Immature natural killer cell (primary cell): ENCODE measurements at places on chromosomes 3 and 15. TPM values are rescaled to one million over a fixed set of nuclear protein-coding genes. Genes with fewer than 3 reads are reported as not detected.

DNA sequence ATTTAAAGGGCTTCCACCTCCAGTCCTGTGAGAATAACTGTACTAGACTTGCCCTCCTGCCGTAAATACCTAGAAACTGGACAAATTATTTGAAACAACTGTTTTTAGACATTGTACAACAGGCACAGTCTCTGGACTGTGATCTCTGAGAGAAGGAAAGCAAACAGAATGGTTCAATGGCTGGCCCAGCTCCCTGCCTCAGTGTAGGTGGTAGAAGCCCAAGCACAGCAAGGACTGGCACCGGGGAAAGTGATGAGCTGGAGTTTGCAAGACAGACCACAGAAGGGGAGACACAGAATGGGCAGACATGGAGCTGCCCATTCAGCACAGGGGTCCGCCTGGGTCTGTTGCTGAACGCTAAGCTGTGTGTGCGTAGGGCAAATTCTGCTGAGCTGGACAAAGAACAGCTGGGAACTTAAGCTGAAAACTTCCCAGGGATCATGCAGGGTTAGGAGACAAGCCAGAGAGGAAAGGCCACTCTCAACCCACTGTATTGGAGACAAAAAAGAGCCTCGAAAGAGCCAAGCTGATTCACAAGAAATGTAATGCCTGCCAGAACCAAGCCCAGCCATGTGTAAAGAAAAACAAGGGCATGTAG lies 52.6 kb upstream of the SEC61A1 start:
- DNase-seq, result no peak

Gene NPAP1
- polyA plus RNA-seq, result not detected

GRCh38 chr3:66427951-66428474 lies 72.8 kb downstream of the LRIG1 start:
- no peak for DNase-seq

Gene STRIT1
- not detected for polyA plus RNA-seq

DNA sequence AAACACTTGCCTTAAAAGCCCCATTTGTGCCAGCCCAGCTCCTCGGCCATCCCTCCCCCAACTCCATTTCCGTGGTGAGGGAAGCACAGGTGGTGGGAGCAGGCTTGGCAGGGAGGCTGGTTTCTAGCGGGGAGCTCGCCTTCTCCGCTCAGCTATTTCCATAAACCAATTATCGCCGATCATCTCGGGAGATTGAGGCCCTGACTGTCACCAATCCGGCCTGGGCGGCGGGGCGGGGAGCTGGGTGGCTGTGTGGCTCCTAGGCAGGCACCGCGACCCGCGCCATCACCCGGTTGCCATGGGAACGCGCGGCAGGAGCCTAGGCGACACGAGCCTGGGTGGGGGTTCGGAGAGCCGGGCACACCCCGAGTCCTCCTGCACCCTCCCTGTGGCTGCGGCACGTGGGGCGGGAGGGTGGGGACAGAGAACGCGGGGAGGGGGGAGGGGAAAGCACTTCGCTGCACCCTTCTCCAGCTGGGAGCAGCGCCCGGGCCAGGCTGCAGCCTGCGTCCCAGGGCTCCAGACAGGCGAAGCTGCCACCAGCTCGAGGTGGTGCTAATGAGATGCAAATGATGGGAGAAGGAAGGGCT lies 9.3 kb downstream of the CCDC33 start:
- no peak for DNase-seq

Gene BFSP2
- polyA plus RNA-seq, result not detected

DNA sequence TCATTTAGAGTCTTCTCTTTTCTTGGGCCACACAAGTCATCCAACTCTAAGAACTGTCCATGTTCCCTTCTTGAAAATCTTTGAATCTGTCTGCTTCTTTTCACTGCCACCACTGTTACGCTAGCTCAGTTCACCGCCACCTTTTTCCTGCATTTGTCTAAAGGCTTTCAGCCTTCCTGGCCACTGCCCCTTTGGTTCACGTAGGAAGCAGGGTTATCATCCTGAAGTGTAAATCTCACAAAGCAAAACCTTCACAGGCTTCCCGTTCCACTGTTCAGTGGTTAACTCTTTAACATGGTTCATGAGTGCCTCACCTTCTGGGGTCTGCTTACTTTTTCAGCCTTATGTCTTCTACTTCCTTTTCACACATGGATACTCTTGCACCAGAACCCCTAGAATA lies 26.3 kb upstream of the CCDC39 start:
- no peak for DNase-seq

DNA sequence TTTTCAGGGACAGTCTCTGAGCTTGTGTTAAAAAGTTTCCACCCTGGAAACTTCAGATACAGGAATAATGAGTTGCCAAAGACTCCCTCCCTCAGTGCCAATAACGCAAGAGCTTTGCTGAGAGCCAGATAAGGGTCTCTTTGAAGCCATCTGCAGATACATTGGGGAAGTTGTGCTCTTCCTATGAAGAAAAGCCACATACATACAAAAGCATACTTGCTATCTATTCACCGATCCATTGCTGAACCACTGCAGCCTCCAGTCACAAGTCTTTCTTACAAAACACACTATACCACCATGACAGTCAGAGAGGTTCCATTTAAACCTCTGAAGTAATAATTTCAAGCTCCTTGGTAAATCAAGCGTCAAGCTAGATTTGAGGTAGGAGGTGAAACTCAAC lies 10.0 kb upstream of the RETNLB start:
- DNase-seq, result no peak

Gene FBXW12
- polyA plus RNA-seq, result not detected

- no peak for DNase-seq
These were observed 96.4 kb downstream of the NSUN3 start for GRCh38 chr3:94159062-94159828.

- DNase-seq, result no peak
These were observed 89.0 kb downstream of the BDH1 start for GRCh38 chr3:197466586-197467399.

Gene RPUSD2
- 18.9 TPM for polyA plus RNA-seq

DNA sequence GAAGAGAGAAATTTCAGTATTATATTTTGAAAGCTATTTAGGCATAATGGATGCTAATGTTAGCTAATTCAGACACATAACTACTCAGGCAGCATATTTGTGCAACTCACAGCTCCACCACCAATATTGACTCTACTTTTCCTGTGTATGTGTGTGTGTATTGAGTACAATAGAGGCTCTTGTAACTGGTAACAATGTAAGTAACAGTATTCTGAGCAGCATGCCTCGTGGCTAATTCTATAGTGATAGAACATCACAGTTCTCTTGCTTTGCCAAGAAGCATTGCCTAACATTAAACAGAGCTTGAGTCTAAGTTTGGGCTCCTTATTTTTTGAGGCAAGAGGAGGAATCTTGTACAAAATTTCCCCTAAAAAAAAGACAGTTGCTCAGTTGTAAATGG lies 98.6 kb upstream of the ARHGEF26 start:
- no peak for DNase-seq

GRCh38 chr15:88699861-88700260 lies 61.0 kb downstream of the ISG20 start:
- no peak for DNase-seq

DNA sequence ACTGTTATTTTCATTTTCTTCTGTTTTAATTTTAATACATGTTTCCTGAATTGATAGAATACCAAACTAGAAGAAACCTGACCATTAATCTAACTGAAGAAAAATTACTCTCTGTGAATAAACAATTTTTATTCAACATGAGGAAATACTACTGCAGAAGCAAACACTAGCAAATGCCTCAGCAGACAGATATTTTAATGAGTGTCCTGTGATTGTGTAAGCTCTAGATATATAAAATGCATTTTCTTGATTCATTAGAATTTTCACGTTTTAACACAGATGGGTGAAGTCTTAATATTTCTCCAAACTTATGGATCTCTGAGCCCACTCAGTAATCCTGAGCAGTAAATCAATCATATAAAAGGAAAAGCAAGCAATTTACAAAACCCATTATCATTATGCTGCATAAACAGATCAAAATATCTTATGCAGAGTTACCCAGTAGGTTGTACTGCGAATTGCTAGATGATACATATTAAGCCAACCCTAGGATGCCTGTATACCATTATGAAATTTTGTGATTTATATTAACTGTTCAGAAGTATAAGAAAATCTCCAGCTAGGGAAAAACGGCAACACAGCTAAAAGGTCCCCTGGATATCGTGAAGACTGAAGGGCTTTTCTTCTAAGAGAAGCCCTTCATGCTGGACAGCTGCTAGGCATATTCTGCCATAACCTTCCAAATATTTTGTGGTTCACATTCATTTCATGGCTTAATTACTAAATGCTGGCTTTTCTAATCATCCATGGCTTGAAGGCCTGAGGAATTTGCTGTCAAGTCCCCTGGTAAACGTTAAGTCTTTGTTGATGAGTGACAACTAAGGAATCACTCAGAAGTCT lies 157.7 kb upstream of the TGFBR2 start:
- DNase-seq, result no peak

DNA sequence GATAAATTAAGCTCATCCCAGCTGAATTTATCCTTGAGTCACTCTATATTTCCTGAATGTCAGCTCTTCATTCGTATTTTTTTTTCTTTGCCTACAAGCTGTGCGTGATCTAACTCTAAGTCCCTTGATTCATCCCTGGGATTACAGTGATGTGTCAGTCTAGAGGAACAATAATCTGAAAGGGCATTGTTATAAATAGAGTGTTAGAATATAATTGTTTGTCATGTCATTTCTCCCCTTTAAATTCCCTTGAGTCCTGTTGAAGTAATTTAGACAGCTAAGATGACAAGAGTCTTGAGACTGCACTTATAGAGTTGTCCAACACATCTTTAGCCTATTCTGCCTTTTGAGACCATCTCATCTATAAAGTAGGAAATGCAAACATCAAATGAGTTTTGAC lies 621.8 kb downstream of the ZIC1 start:
- DNase-seq, result no peak
